Stimulated activated CD8-positive, alpha-beta memory T cell treated with anti-CD3 and anti-CD28 coated beads, Interleukin-15, amount 100 ng/mL, for 4 hours (primary cell): ENCODE measurements at places on chromosomes 16 and 17.

GRCh38 chr17:28154214-28154613 lies 111.7 kb downstream of the NLK start:
- DNase-seq = no peak

- no peak for DNase-seq
Measured at GRCh38 chr16:35186045-35186759, 1726.8 kb downstream of the TP53TG3F start.

- no peak for DNase-seq
Measured at GRCh38 chr17:75110234-75110937, 617 bp downstream of the ARMC7 start.

DNA sequence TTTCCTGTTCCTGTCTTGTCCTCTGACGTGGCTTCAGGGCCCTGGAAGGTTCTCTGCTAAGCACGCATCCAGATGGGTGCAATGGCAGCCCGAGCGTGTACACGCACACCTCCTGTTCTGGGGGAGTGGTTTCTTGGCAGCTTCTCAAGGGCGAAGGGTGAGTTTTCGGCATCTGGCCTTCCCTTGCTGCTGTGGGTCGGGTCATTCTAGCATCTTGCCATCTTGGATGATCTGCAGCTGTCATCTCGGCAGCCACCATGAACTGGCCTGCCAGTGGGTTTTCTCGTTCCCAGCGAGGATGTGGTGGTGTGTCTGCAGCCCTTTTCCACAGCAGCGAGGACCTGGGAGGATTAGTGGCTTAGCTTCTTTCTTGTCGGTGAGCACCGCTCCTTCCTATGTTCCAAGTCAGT lies 10.6 kb downstream of the MSI2 start:
- DNase-seq = no peak

DNA sequence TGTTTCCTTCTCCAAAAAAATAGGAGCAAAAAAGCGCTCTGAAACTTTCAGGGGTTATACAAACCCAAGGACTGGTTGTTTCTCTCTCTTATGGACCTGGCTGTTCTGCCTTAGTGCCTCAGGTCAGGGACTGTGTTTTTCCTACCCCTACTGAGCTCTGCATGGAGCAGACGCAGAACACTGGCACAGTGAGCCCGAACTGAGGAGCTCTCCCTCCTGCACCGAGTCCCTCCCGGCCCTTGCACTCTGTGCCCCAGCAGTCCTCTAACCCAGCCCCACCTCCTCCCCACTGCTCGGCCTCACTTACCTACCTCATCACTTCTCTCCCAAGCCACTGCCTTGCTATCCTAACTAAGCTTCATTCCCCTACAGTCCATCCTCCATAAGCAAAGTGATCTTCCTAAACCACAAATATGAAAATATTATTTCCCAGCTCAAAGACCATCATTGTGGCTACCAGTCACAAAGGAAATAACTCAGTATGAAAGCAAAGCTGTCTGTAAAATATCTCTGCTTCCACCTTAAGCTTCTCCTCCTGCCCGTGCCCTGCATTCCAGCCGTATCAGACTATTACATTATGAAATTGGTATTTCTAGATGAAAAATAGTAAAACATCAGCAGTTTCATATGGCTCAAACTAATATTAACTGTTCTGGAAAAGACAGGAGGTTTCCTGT lies 13.6 kb downstream of the MEIOB start:
- DNase-seq = no peak

GRCh38 chr16:84143784-84144199 lies 1.2 kb downstream of the HSDL1 start:
- DNase-seq = no peak

- no peak for DNase-seq
Measured at GRCh38 chr17:42142371-42142896, 12.4 kb downstream of the RAB5C start.
